ENCODE measurements at places on chromosomes 2 and 18.

GRCh38 chr2:20942646-20943125 is 101.2 kb downstream of the APOB start:
- no peak for DNase-seq

GRCh38 chr2:37887286-37887685 is 37.8 kb upstream of the RMDN2 start:
- DNase-seq: no peak

DNA sequence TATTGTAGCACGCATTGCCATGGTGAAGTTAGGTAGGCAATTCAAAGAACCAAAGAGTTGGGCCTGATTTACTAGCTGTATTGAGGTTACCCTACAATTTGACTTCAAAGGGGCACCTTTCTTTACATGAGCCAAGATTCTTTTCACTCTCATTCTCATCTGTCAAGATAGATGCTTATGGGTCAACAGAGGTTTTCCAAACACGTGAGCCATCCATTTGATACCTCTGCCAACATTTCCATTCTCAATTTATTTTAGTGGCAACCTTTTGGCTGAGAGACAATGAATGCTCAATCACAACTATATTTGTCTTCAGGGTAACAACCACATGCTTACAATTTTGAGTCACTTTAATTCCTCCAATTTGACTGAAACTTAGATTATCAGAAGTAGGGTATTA is 370.6 kb upstream of the CDH20 start:
- no peak for DNase-seq

GRCh38 chr2:200081236-200081635 is 125.9 kb downstream of the MAIP1 start:
- no peak for DNase-seq

- peak; percentile 100 for DNase-seq
Measured at GRCh38 chr2:218568190-218569037, at the start of the genes CNOT9 and USP37. CNOT9 (plus strand) TSS chr2:218568839; CDS start chr2:218568955, 116 bp downstream. USP37 (minus strand) TSS chr2:218568351; CDS start chr2:218558653, 9,698 bp downstream.

DNA sequence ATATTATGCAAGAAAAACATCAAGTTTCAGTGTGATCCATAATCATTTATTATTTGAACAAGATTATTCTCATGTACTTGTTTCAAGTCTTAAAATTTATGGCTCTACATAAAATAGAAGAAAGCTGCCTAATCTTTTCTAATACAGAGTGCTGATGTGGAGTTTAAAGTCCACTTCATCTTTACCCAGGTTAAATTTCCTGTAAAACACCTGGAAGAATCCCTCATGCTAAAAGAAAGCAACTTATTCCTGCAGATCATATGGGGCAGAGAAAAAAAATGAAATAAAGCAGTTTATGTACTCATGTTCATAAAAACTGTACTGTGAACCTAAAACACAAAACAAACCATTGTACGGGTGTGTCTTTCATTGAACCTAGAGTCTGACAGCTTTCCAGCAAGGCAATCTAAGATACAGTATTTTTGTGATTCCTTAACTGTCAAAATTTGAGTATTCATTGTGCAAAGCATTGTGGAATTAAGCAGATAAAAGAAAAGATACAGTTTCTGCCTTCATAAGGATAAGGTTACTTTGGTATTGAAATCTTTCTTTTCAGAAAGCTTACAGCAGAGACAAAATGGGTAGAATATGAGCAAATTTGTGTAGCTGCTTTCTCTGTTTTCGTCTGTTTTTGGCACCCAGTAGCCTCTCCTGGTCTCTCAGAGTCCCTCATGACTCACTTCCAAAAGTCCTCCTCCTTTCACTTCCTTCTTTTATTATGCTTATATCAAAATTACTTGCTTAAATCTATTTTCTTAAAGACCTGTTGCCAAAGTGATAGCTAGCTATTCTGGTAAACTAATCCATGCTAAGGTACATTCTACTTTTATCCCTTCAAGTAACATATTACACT is 26.9 kb upstream of the GLS start:
- DNase-seq: no peak

GRCh38 chr18:45254709-45255082 is 360.6 kb upstream of the SLC14A2 start:
- no peak for DNase-seq

DNA sequence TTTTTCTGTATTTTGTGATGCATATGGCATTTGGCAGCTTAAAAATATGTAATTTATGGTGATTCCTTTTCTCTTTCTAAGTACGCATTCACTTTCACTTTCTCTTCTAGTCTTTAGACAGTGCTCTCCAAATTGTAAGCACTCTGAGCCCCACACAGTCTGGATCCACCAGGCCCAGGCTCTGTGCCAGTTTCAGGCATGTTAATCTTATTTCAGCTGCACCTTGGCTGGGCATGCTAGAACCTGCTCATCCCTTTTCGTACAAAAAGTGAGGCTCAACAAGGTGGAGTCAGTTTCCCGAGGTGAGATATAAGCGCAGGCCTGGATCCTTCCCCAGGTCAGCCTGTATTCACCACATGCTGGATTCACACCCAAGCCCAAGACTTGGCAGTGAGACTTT is 203.9 kb downstream of the MTX2 start:
- peak; percentile 3 for DNase-seq

DNA sequence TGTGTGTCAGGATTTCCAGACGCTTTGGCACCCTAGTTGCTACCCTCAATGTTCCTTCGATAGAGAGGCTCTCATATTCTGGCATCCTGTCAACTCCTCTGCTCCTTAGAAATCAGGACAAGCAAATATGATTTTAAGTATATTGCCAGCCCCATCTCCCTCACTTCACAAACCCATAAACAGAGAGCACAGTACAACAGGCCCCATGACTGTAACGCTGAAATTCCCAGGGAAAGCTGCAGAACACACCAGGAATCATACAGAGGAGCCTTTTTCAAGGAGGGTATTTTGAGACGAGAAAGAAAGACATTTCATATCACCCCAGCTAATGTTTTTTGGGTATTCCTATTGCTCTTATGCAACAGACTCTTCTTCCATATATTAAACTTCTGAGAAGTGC is 162.9 kb downstream of the NAPG start:
- no peak for DNase-seq

DNA sequence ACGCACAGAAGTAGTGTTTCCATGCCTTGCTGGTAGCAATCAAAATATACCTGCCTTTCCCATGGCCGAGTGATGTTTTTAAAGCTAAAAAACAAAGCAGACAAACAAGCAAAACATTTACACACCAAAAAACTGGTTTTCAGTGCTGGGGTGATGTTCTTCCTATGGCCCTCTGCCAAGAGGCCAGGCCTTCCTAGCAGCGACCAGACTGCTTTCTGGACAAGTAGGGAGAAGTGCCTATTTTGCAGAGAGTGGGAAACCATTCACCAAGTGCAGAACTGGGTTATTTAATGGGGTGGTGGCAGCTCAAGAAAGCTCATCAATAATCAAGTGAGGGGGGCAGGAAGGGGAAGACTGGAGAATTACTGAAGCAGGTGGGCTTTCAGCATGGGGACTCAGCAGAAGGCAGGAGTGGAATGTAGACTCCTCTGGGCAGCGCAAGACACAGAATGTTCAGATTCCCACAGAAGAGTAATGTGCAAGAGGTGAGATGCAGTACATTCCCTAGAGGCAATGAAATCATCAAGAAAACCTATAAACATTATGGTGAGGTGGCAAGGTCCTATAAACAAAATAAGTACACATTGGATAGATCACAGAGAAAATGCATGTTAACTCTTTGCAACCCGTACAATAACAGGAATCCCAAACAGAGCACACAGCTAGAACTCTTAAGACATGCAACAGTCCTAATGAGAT is 44.0 kb downstream of the CPO start:
- DNase-seq: no peak

GRCh38 chr18:498931-499775 is 1.3 kb downstream of the COLEC12 start:
- DNase-seq: no peak

DNA sequence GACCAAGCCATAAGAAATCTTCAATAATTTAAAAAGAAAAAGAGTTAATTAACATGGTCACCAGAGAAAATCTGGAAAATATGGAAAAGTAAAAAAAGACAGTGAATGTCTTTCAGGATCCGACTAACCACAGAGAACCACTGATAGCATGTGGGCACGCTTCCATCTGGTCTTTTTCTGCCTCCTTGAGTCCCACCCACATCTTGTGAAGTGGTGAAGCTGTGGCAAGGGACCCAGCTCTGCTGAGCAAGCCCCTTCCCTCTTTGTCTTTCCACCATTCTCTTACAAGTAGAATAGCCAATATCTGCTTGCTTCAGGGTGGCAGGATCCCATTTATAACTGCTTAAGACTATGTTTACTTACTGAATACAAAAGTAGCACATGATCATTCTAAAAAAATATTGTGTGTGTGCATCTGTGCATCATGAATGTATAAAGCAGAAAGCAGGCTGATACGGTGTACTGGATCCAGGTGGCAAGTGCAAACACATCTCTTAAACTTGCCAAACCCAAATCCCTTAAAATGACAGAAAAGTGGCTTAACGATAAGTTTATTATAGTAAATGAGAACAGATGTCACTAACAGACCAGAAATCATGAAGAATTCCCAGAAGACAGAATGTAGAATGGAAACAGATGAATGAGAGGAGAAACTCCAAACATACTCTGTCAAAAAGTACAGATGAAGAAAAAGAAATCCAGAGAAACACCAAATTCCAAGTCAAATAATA is 52.3 kb downstream of the FOXI3 start:
- no peak for DNase-seq

DNA sequence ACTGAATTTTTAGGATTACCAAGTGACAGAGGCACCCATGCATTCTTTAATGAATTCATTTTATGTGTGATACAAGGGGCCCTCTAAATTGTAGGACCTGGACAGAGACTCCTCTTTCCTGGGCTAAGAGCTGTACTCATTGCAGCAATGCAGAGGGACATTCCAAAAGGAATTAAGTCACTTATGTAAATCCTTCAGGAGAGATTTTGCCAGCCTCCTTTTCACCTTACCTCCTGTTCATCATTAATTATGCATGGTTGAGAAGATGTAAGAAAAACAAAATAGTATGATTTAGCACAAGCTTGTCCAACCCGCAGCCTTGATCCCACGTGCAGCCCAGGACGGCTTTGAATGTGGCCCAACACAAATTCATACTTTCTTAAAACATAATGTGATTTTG is 84.5 kb upstream of the TANK start:
- no peak for DNase-seq

DNA sequence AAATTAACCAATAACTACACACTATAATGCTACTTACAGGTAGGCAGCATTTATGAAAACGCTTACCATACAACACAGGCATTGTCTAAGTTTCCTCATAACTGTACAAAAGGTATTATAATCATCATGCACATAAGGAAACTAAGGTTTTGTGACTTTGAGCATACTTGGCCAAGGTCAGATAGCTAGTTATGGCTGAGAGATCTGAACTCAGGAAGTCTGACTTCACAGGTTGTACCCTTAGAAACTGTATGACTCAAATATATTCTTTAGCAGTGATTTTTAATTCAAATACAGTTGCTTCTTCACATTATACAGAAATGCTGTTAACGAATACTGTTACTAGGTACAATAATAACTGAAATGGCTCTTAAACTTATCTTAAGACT is 89.3 kb downstream of the TRIP12 start:
- DNase-seq: peak; percentile 57

GRCh38 chr18:30386624-30387023 is 655.9 kb downstream of the DSC3 start:
- DNase-seq: no peak

- no peak for DNase-seq
Measured at GRCh38 chr18:78074400-78075020, 824.9 kb downstream of the GALR1 start.

DNA sequence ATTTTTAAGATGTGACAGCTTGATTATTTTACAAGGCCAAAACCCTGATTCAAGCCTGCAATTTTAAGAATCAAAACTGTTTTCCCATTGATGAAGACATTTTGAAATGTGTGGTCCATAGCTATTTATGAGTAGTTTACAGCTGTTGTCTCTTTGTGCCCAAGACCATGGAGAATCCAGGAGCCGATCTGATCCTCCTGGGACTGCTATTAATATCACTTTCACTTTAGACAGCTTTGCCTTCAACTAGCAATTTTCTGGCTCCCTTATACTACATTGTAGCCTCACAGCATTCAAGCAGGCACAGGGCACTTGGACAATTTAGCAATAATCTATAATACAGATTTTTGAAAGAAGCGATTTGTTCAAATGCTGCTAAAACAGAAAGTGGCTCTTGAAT is 172.9 kb downstream of the SLC8A1 start:
- no peak for DNase-seq

- no peak for DNase-seq
Measured at GRCh38 chr2:183063083-183063482, 15.5 kb upstream of the DUSP19 start.

GRCh38 chr18:9638886-9639285 is 24.5 kb upstream of the PPP4R1 start:
- no peak for DNase-seq

- no peak for DNase-seq
Measured at GRCh38 chr2:118242216-118242615, 153.9 kb downstream of the INSIG2 start.

- no peak for DNase-seq
Measured at GRCh38 chr2:158953454-158953853, 15.0 kb upstream of the TANC1 start.

GRCh38 chr2:178830451-178830850 is 23.2 kb upstream of the TTN start:
- DNase-seq: no peak

DNA sequence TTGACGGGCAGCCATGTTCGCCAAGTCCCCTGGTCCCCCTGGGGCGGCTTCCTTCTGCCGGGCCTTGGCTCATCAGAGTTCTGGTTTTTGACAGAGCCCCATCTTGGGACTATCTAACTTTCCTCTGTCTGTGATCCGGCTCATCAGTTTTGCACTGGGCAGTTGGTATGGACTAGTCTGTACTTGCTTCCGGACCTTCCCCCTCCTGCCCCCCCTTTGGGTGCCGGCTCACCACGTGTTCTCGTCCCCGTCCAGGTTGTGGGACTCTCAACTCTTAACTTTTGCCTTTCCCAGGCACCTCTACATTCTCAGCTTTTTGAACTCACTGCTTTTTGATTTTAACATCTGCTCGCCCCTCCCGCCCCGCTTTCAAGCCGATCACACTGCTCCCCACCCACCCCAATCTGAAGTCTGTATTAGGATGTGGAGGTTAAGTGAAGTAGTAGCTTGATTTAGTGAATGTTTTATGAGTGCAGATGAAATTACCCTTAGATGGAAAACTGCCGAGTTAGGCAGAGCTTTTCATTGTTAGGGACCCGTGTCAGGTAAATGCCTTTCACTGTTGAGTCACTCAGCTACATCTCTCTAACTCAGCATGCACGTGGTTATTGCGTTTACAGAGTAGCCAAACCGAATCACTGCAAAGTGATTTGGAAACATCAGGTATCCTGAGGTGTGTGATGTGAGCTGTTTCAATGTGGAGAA is 874 bp downstream of the WDR43 start:
- DNase-seq: peak; percentile 62

- DNase-seq: no peak
Measured at GRCh38 chr2:59866436-59866835, 687.0 kb downstream of the BCL11A start.

- DNase-seq: no peak
Measured at GRCh38 chr2:55025082-55025481, 25.2 kb downstream of the RTN4 start.

DNA sequence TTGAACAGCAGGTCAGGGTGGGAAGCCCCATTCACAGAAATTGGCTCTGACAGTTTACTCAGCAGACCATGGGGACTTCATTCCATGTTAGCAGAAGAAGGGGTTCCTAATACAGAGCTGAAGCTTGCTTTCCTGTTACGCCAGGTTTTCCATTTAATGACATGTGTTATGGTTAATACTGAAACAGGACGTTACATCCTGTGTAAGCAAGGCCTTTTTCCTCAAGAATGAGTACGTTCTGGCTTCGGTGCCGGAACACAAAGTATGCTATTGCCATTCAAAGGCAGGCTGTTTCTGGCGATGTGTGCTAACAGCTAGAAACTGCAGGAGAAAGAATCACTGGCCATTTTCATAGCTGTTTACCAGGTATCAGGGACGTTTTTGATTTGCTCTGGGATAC is 190.4 kb downstream of the SNTG2 start:
- no peak for DNase-seq

All from activated CD4-positive, alpha-beta T cell treated with anti-CD3 and anti-CD28 coated beads, Interleukin-2, Interleukin-6, amounts not matched to agents 100 ng/mL and 50 ng/mL, durations not matched to agents 16 hours and 8 hours (primary cell).